Activated gamma-delta T cell treated with anti-CD3 and anti-CD28 coated beads, Interleukin-2, amount 50 U/mL, for 16 hours (primary cell): ENCODE measurements at places on chromosomes 3 and 15.

DNA sequence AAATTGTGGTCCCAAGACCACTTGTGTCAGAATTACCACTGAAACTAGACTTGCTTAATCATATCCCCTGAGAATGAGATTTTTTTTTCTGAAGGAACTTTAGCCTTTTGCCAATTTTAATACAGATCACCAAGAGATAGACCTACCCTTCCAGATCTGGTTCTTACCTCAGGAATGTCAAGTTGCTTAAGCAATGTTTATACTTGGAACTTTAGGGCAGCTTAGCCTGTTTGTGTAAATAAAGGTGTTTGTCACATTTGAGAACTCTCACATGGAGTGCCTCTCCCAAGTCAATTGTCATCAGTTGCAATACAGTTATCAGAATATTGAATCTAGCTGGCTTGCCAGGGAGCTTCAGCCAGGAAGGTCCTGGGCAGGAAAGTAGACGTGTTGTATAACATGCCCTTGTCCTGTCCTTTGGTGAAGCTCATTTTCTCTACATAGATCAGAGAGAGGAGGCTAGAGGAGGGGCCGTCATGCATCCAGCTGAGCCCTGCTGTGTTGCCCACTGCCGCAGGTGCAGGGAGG, 3.9 kb downstream of the GPD1L start:
- DNase-seq: no peak

GRCh38 chr3:9448643-9449042, 51.2 kb downstream of the SETD5 start:
- no peak for DNase-seq

- no peak for DNase-seq
These were observed 23.1 kb downstream of the PLA2G4F start for GRCh38 chr15:42133356-42133755.

GRCh38 chr15:83243634-83244033, 36.0 kb upstream of the HDGFL3 start:
- no peak for DNase-seq

DNA sequence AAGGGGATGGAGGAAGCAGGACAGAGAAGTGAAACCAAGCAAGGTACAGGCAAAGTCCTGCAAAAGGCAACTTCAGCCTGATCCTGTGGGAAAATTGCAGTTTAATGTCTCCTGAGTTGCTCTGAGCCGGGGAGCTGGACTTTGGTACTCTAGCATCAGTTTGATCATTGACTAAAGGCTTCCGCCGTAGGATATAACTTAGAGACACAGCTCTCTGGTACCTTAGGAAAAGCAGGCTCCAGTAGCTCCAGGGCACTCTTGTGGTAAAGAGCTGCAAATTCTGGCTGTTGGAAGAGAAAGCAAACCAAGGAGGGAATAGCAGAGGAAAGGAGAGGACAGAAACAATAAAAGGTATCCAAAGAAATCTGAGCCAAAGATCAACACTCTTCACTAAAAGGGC, 521.1 kb downstream of the PLOD2 start:
- no peak for DNase-seq

GRCh38 chr15:67838789-67839332, 984 bp downstream of the RNU6-1 start:
- no peak for DNase-seq

DNA sequence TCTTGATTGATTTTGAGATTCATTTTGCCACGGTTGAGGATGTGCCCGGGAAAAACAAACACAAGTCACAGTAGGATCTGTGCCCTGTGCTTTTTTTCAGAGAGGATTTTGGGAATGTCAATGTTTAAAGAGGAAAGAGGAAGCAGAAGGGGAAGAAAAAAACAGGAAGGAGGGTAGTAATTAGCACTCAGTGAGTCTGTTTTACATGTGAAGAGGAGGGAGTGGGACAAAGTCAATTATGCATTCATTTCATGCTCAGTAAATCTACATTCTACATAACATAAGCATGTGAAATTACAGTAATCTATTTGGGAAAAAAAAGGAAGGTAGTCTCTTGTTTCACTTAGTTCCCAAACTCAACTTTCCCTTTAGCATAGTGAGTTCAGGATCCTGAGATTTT, 18.3 kb upstream of the CD200 start:
- no peak for DNase-seq
